A549 treated with GW870086 at 1 μM for 4 hours (cell line): ENCODE measurements at places on chromosomes 12 and 14. TPM values are rescaled to one million over a fixed set of nuclear protein-coding genes. Genes with fewer than 3 reads are reported as not detected.

MBD6 gene
- total RNA-seq: 17.2 to 28.7 TPM (median 25.5 TPM) in 5 replicates

SP7 gene
- total RNA-seq: 0.08 to 0.10 TPM (median 0.10 TPM) in 3 of 5 replicates, not detected in the others

TMEM229B gene
- 0.09 to 0.50 TPM (median 0.21 TPM) in 5 replicates for total RNA-seq

TMEM132C gene
- not detected in 5 replicates for total RNA-seq

FOXN4 gene
- total RNA-seq: 0.03 to 0.08 TPM (median 0.06 TPM) in 4 of 5 replicates, not detected in the other

KRT1 gene
- not detected in 5 replicates for total RNA-seq

KLRG1 gene
- 1.1 to 2.6 TPM (median 1.5 TPM) in 5 replicates for total RNA-seq

UBR7 gene
- total RNA-seq: 23.5 to 29.4 TPM (median 25.3 TPM) in 5 replicates

MRPL52 gene
- total RNA-seq: 141 to 243 TPM (median 196 TPM) in 5 replicates

SERPINA10 gene
- total RNA-seq: 0.03 TPM in 1 of 5 replicates, not detected in the others

FBXW8 gene
- total RNA-seq: 4.9 to 6.8 TPM (median 5.7 TPM) in 5 replicates

PCBP2 gene
- total RNA-seq: 605 to 635 TPM (median 619 TPM) in 5 replicates

KRT80 gene
- 30.3 to 43.4 TPM (median 36.8 TPM) in 5 replicates for total RNA-seq

NYNRIN gene
- 0.25 to 0.34 TPM (median 0.26 TPM) in 5 replicates for total RNA-seq

AGAP2 gene
- 0.03 to 0.16 TPM (median 0.14 TPM) in 4 of 5 replicates, not detected in the other for total RNA-seq

TAC3 gene
- total RNA-seq: 0.17 to 0.63 TPM (median 0.19 TPM) in 3 of 5 replicates, not detected in the others

IL22 gene
- total RNA-seq: not detected in 5 replicates

SPIC gene
- not detected in 5 replicates for total RNA-seq

BCL11B gene
- total RNA-seq: 0.29 to 0.42 TPM (median 0.34 TPM) in 5 replicates

KRT71 gene
- total RNA-seq: not detected in 5 replicates

TSPAN19 gene
- total RNA-seq: not detected in 5 replicates

KRT75 gene
- 0.08 to 0.26 TPM (median 0.10 TPM) in 5 replicates for total RNA-seq

KRT3 gene
- 0.05 to 0.11 TPM (median 0.07 TPM) in 5 replicates for total RNA-seq

LHX5 gene
- 0.03 to 0.08 TPM (median 0.07 TPM) in 3 of 5 replicates, not detected in the others for total RNA-seq

TEX52 gene
- total RNA-seq: not detected in 5 replicates

DCN gene
- total RNA-seq: 0.09 to 0.21 TPM in 2 of 5 replicates, not detected in the others

SLC6A13 gene
- total RNA-seq: 0.09 to 0.92 TPM (median 0.33 TPM) in 4 of 5 replicates, not detected in the other

TMEM179 gene
- 0.27 to 0.46 TPM (median 0.30 TPM) in 4 of 5 replicates, not detected in the other for total RNA-seq

NOXRED1 gene
- total RNA-seq: 0.10 TPM in 1 of 5 replicates, not detected in the others
